ENCODE measurements at places on chromosomes 16 and 17.

DNA sequence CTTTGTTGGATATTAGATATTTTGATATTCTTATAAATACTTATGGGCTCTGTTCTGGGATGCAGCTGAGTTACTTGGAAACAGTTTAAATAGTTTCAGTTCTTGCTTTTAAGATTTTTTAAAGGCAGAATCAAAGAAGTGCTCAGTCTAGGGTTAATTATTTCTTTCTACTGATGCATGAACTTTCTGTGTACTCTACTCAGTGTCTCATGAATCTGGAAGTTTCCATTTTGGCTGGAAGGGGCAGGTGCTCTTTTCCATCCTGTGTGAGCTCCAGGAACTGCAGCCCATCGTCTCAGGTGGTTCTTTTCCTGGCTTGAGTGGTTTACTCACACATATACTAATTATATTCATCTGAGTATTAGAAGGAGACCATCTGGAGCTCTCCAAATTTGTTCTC lies 61.1 kb upstream of the CPHXL start:
- no peak for DNase-seq

GRCh38 chr17:65742403-65743307 lies 181.2 kb upstream of the AXIN2 start:
- no peak for DNase-seq

DNA sequence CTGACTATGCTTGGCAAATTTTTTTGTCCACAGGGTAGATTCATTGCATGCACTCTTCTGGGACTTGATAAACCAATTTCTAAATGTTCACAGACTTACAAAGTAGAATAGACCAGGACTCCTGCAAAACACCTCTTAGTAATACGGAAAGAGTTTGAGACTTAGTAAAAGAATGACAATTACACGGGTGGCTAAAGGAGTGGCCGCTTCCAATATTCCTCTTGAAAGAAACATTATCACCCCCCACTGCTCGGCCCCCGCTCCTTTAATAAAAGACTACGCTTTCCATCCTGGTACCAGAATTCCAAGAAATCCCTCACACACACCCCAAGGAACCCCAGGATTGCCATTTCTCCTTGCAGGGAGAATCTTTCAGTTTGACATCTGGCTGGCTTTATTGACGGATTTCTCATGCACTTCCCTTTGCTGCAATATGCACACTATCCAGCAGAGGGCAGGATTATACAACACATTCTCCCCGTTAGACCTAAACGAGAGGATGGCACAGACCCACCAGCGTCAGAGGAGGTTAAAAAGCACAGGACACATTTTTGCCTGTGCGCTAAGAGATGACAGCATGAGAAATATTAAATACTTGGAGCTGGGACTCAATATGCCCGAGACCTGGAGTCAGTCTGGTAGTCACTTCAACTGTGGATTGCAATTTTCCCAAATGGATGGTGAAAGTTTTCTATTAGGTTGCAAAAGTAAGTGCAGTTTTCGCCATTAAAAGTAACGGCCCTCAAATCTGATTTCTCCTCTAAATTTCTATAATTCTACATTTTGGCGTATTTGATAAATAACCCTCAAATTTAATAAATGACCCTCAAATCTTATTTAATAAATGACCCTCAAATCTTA lies 46.6 kb upstream of the NUDT7 start:
- peak; percentile 45 for DNase-seq

DNA sequence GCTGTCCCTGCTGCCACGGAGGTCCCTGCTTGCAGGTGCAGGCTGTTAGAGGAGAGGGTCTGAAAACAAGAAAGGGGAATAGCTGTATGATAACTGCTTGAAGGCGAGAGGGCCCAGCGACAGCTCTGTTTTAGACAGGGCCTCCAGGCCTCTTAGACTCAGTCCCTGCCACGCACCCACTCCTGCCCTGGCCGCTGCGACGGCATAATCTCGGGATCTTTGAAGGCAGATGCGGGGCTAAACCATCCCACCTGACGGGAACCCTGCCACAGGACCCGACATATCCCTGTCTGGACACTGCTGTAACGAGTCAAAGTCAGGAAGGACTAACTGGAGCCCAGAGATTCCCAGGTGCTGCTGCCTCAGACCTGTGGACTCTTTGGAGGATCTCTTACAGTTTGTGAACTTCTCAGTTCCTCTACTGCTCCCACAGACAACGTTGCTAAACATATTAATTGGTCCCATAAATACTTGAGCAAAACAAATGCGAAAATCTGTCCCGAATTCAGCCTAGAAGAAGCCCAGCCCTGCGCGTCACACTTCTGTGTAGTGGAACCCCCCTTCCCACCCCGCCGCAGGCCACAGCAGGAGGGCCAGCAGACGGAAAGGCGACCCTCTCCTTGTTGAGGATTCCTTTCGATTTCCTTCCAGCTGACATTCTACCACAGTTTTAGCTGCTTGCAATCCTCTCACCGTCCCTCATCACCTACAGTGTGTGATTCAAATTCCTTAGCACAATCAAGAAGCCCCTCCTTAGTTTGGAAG lies 998 bp upstream of the TMEM11 start:
- DNase-seq = no peak

GRCh38 chr17:65092262-65092661 lies 35.7 kb upstream of the GNA13 start:
- DNase-seq = no peak

- no peak for DNase-seq
These were observed 20.9 kb downstream of the TRIM16 start for GRCh38 chr17:15663176-15663575.

DNA sequence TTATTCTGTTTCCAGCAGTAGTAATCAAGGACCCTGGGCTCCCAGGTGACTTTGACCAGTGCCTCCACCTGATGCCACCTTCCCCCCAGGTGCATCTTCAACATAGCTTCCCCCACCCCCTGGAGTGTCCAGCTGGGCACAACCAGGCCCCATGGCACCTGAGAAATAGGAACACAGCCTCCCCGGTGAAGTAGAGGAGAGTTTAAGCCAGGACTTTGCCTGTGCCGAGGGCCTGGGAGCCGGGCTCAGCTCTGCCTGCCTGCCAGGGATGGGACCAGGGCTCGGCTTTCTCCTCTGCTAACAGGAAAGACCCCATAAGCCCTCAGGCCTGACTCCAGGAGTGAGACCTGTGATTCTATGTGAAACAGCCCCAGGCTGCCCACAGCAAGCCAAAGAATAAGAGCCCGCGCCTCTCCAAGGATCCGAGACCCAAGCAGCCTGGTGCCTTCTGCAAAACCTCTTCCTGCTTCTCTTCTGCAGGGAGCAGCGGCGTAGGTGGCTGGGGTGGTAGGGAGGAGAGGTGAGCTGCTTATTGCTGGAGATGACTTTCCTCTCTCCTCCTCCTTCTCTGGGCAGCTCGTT lies 16.4 kb upstream of the RBFOX3 start:
- no peak for DNase-seq

- no peak for DNase-seq
These were observed 66.4 kb downstream of the HELZ start for GRCh38 chr17:67178555-67178954.

DNA sequence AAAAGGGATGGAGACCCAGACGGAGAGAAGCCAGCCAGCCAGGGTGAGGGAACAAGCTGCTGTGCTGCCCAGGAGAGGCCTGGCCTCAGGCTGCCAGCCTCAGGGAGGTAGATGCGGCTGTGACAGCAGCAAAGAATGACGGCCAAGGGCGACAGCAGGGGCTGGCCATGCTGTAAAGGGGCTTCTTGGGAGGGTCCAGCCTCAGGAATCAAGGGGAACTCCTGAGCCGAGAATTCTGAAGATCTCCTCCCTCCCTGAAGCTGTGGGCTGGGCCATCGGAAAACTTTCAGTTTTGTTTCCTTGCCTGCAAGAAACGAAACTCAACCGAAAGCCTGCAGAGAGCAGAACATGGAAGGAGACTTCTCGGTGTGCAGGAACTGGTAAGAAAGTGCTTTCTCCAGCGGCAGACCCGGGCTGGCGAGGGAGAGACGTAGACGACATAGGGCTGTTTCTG lies at the start of gene XAF1:
Gene XAF1, plus strand, starts transcription at position 316 of the 454 bp plus-strand sequence. Its CDS starts 33 bp downstream, at position 349.
- no peak for DNase-seq

GRCh38 chr16:14125000-14125681 lies 54.0 kb downstream of the MRTFB start:
- DNase-seq = no peak

DNA sequence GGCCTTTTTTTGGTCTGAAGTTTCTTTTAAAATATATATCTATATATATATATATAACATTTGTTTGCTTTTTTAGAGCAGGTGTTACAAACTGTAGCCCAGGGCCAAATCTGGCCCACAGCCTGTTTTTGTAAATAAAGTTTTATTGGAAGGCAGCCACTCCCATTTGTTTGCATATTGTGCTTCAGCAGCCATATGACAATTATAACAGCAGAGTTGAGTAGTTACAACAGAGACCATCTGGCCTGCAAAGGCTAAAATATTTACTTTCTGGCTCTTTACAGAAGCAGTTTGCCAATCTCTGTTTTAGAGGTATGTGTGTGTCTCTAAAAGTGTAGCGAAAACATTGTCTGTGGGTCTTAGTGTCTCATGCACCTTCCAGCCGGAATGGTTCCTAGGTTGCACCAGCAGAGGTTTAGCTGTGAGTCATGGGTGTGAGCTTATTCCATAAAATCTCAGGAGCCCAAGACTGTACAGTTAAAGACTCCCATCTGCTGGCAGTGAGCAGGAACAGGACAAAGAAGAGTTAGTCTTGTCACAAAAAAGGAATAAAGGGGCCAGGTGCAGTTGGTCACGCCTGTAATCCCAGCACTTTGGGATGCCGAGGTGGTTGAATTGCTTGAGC lies 23.8 kb downstream of the LCMT1 start:
- DNase-seq = no peak

DNA sequence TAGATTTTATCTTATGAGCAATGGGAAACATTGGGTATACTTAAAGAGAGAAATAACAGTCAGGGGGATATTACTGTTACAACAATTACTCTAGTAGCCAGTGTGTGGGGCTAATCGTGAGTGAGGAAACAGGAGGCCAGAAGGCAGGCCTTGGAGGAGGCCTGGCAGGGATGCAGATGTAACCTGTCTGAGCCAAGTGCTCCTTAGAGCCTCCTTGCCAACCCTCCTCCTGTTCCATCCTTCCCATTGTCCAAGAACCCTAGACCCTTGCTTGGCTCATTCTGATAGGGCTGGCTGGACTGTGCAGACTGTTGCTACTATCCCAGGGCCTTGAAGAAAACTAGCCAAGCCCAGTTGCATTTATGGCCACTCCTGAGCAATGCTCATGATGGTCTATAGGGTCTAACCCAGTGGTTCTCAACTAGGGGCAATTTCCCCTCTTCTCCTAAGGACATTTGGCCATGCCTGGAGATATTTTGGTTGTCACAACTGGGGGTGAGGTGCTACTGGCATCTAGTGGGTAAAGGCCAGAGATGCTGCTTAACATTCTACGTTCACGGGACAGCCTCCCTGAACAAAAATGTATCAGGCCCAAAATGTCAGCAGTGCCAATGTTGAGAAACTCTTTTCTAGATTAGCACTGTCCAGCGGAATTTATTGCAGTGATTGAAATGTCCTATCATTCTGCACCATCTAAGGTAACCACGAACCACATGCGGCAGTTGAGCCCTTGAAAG lies 24.4 kb upstream of the WSCD1 start:
- no peak for DNase-seq

DNA sequence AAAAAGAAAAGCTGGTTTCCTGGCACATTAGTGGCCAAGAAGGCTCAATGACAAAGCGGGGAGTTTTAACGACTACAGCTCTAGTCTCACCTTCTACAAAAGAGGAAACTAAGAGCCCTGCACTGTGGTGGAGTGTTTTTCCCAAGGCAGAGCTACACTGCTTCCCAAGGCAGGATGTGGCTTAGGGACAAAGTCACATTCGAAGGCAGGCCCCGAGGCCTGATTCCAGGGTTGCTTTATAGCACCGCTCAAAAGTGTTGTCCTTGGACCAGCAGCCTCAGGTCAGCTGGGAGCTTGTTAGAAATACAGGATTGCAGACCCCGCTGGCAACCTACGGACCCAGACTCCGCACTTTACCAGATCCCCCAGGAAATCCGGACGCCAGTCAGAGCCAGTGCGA lies 23.8 kb downstream of the TMEM92 start:
- no peak for DNase-seq

- DNase-seq = no peak
These were observed 42.5 kb upstream of the ENDOV start for GRCh38 chr17:80372456-80372855.

Data from T-helper 17 cell (primary cell).